IgD-negative memory B cell (primary cell): ENCODE measurements at places on chromosomes 1 and 21. TPM values are rescaled to one million over a fixed set of nuclear protein-coding genes. Genes with fewer than 3 reads are reported as not detected.

SMIM12 gene
- 73.4 TPM for polyA plus RNA-seq

KIF14 gene
- 0.16 TPM for polyA plus RNA-seq

MSH4 gene
- 0.10 TPM for polyA plus RNA-seq

HPDL gene
- 1.3 TPM for polyA plus RNA-seq

GJB3 gene
- polyA plus RNA-seq = not detected

PSMB4 gene
- 69.1 TPM for polyA plus RNA-seq

SOAT1 gene
- 32.9 TPM for polyA plus RNA-seq

AADACL4 gene
- not detected for polyA plus RNA-seq

TNNI3K gene
- not detected for polyA plus RNA-seq

PDC gene
- not detected for polyA plus RNA-seq

DDAH1 gene
- polyA plus RNA-seq = 0.19 TPM

NUAK2 gene
- polyA plus RNA-seq = 91.9 TPM

LCE1C gene
- not detected for polyA plus RNA-seq

SELL gene
- 1,261 TPM for polyA plus RNA-seq

CHD5 gene
- not detected for polyA plus RNA-seq

CYP4Z1 gene
- polyA plus RNA-seq = not detected

SH3BGR gene
- polyA plus RNA-seq = 1.5 TPM

C4BPA gene
- not detected for polyA plus RNA-seq

PRDM16 gene
- not detected for polyA plus RNA-seq

PLA2G4A gene
- polyA plus RNA-seq = 0.09 TPM
